CD4-positive, alpha-beta T cell treated with Interferon gamma for 1 hour (primary cell): ENCODE measurements at places on chromosomes 7 and 10.

DNA sequence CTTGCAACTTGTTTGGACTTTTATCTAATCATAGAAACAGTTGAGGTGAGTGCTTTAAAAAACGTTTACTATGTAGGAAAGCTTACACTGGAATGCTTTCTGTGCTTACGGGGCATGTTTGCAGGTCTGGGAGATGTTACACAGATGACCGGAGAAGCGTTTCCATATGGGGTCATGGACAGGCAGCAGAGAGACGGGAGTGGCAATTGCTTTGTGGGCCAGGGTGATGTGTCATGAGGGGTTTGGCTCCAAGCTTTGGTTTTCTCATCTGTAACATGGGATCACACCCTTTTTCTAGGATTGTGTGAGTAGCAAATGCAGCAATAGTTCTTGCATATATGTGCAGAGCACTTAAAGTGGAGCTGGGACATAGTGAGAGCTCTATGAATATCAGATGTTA is 174.8 kb upstream of the MKI67 start:
- DNase-seq: no peak

DNA sequence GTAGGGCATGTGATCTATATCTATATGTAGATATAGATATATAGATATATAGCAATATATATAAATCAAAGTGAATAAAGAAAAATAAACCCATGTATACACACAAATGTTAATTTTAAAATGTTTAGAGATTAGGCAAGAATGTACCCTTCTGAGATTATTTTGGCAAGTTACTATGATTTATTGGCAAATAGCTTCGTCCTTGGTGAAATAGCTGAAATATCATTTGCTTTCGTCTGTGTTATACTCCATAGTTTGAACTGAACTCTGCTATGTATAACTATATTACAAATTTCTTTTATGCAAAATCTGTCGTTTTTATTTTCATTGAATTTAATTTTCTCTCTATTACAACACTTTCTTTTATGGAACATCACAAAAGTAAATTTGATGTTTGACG is 57.5 kb downstream of the CPED1 start:
- no peak for DNase-seq

GRCh38 chr10:92757066-92757710 is 67.4 kb downstream of the HHEX start:
- peak; percentile 68 for DNase-seq

GRCh38 chr7:16046041-16046440 is 359.6 kb upstream of the MEOX2 start:
- no peak for DNase-seq

DNA sequence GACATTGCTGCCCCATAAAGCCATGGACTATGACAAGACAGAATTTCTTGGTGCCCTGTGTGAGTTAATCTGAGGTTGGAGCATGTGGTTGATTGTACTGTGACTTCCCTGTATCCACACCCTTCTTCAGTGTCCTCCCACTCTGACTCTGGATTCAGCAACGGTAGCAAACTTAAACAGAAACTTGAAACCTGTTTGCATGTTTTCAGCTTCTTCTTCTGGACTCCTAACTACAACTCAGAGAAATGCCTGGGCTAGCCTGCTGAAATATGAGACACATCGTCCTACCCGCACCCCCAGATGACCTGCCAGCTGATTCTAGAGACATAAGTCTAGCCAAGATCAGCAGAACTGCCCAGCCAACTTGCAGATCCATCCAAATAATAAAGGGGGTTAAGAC is 78.4 kb downstream of the IPMK start:
- DNase-seq: no peak

DNA sequence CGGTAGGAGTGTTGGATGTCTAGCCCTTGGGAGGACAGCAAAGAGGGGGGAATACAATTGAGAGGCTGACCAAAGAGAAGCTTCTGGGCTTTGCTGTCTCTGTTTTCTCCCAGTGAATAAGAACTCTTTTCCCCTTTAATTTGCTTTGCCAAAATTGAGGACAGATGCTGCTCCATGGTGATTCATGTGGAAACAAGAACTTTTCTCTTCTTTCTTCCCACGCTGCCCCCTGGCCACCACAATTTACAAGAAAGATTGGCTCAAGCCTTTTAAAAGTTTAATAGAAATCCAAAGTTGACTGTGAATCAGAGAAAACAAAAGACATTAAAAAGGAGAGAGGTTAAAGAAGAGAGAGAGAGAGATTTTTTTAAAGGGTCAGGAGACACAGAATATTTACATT is 49.0 kb downstream of the PRR15 start:
- DNase-seq: no peak
